Esophagus mucosa (tissue), 1 donor: ENCODE measurements at places on chromosomes 5 and 9. TPM values are rescaled to one million over a fixed set of nuclear protein-coding genes. Genes with fewer than 3 reads are reported as not detected.

Gene CD14
- 6.7 TPM for total RNA-seq

Gene CAMK4
- 1.6 TPM for total RNA-seq

Gene ADAMTSL1
- total RNA-seq = 1.5 TPM

Gene TMEM171
- total RNA-seq = 6.3 TPM
